T-cell (primary cell): ENCODE measurements at places on chromosomes 3 and 15. TPM values are rescaled to one million over a fixed set of nuclear protein-coding genes. Genes with fewer than 3 reads are reported as not detected.

DNA sequence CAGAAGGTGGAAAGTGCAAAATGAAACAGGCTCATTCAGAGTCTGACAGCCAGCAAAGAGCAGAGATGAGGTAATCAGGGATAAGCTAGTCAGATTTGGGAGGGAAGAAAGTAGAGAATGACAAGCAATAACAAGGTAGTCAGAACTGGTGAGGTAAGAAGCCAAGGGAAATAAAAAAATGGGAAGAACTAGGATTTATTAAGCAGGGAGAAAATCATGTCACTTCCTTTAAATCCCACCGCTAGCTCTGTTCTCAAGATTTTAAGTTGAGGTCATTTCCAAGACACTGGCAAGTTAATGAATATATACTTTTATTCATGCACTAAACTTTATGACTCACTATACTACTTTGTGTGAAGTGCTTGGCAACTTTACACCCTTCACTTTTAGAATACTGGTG, 1106.8 kb downstream of the IGSF11 start:
- H3K27me3 ChIP-seq: no peaks in the 10 kb centered on the region
- no peak for DNase-seq
- H3K36me3 ChIP-seq: no peaks in the 10 kb centered on the region
- H3K4me1 ChIP-seq: no peaks in the 10 kb centered on the region
- no peak overlapping the region for H3K27ac ChIP-seq

GRCh38 chr15:75573648-75574384, 5.3 kb downstream of the PTPN9 start:
- H3K4me1 ChIP-seq: peaks cover 17% of the 10 kb centered on the region
- no peaks in the 10 kb centered on the region for H3K36me3 ChIP-seq

DNA sequence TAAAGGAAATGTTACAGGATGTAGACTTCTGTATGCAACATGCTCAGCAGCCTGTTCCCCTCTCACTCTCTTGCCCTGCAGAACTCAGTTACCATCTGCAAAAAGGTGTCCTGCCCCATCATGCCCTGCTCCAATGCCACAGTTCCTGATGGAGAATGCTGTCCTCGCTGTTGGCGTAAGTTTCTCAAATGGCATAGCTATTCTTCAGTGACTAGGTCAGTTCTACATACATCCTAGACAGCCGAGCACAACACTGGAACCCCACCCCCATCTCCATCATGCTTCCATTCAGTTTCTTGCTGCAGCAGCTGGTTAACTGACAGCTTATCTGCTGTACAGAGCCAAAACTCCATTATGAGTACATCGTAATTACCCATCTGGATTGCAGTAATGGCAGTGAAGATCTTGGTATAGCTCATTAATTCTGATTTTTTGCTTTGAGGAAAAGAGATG, 4.5 kb downstream of the THBS1 start:
- no peak for DNase-seq
- peaks cover 17% of the 10 kb centered on the region for H3K4me1 ChIP-seq
- H3K4me3 ChIP-seq: no peak overlapping the region
- no peaks in the 10 kb centered on the region for H3K27me3 ChIP-seq
- no peak overlapping the region for H3K27ac ChIP-seq

DNA sequence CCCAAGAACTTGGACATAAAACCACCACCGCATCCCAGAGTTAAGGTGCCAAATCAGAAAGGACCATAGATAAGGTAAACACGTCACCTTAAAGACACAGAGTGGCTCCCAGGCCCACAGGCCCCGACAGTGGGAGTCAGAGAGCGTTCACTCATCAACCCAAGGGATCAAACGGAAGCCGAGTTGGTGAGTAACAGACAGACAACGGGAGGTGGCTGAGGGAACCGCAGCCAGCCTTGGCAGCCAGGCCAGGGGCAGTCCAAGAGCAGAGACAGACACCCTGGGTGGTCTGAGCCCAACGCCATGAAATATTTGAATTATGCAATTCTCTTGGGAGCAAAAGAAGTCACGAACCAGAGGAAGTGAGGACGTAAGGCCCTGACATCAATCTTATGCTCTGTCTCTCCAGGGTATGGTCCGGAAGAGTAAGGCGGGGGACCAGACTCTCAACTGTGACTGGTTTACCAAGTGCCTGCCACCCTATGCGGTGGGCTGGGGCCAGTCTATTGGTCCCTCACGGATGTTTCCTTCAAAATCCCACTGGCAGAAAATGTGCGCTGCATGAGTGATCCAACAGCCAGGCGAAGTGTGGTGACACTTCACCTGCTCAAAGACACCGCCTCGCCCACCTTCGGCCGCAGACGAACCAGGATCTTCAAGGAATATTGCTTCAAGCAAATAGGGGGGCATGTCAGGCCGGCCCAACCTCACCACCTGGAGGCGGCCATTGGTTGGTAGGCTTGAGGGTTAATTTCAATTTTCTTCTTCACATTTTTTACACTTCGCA, 34.3 kb downstream of the TMEM44 start:
- H3K27me3 ChIP-seq: no peaks in the 10 kb centered on the region
- no peak for DNase-seq
- H3K36me3 ChIP-seq: no peaks in the 10 kb centered on the region
- H3K4me1 ChIP-seq: no peaks in the 10 kb centered on the region
- no peak overlapping the region for H3K4me3 ChIP-seq

DNA sequence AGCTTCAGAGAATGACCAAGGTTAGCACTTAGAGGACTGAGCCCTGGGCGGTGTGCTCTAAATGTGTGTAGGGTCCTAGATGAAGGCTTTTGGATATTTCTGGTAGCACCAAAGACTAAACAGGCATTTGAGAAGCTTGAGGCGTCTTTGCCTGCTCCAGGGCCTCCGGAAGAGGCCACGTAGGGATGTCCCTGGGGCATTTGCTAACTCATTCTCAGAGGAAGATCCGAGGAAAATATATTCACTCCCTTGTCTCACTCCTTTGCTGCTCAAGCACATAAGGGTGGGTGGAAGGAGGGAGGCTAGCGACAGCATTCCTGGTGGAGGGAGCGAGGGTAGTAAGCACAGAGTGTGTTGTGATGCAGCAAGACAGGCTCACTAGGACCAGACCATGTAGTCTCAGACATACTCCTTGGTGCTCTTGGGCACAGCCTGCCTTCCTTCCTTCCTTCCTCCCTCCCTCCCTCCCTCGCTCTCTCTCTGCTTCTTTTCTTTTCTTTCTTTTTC, 38.5 kb upstream of the XCR1 start:
- H3K27ac ChIP-seq: peak overlapping the region; percentile 62

DNA sequence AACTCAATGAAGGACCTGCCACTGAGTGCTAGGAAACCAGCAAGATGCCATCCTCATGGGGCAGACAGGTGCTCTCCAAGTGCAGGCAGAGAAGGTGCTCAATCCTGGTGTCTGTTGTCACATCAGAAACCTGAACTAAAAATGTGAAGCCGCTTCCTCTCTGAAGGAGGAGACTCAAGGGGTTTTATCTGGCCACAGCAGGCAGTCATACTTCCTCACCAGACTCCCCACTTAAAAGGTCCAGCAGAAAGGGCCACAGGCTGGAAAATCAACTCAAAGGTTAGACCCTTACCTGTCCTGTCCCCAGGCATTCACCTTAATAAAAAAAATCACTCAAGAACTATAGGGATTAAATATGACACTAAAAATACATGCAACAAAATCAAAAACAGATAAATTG, 4.8 kb downstream of the CCDC12 start:
- peaks cover 81% of the 10 kb centered on the region for H3K4me1 ChIP-seq
- peaks cover 2% of the 10 kb centered on the region for H3K36me3 ChIP-seq
- no peaks in the 10 kb centered on the region for H3K27me3 ChIP-seq
- no peak overlapping the region for H3K27ac ChIP-seq
- no peak overlapping the region for H3K4me3 ChIP-seq
- DNase-seq: no peak

- no peaks in the 10 kb centered on the region for H3K27me3 ChIP-seq
- no peak overlapping the region for H3K27ac ChIP-seq
- H3K36me3 ChIP-seq: no peaks in the 10 kb centered on the region
- H3K4me3 ChIP-seq: no peak overlapping the region
- no peak for DNase-seq
- H3K4me1 ChIP-seq: peaks cover 4% of the 10 kb centered on the region
Measured at GRCh38 chr3:183437061-183437460, 8.6 kb upstream of the MCF2L2 start.

DNA sequence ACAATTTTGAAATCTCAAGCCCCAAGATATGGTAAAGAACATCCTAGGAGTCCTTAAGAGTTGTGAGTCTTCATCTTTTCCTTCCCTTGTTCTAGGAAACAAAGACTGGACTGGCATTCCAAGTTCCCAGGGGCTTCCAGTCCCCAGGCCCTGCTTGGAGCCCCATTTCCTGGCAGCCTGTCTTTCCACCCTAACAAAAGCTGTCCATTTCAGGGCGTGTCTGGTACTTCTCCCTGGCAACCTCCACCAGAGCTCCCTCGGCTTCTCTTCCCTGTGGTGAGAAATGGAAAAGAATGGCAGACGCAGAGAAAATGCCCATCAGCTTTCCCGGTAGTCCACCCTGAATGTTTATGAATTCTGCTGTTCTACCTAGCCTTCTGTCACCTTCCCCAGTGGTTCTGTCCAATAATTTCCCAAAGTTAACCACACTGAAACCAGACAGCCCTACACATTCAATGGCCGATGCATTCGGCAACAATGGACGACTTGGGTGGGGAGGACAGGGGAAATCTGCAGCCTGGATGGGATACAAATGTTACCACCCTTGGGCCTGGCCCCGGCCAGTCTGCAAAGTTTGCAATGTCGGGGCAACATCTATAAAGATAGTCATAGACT, 6.8 kb downstream of the RAB6B start:
- H3K36me3 ChIP-seq: no peaks in the 10 kb centered on the region
- no peak overlapping the region for H3K27ac ChIP-seq
- no peak overlapping the region for H3K4me3 ChIP-seq
- no peaks in the 10 kb centered on the region for H3K4me1 ChIP-seq
- peaks cover 32% of the 10 kb centered on the region for H3K27me3 ChIP-seq
- DNase-seq: no peak

DNA sequence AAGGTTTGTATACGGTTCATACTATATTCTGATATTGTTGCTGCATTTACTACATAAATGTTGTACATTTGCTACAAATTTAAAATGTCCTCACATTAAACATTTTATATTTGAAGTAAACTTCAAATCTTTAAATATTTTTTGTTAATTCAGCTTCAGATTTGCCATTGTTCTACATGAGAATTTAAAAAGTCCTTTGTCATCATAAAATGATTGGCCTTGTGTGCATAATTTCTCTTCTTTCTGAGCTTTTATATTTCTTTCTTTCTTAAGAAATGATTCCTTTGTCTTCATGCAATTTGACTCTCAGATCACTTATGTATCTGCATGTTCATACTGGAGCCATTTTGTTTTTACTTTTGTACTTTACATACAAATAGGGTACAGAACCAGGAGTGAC, 28.0 kb downstream of the DNAJC19 start:
- no peaks in the 10 kb centered on the region for H3K4me1 ChIP-seq
- H3K36me3 ChIP-seq: no peaks in the 10 kb centered on the region

DNA sequence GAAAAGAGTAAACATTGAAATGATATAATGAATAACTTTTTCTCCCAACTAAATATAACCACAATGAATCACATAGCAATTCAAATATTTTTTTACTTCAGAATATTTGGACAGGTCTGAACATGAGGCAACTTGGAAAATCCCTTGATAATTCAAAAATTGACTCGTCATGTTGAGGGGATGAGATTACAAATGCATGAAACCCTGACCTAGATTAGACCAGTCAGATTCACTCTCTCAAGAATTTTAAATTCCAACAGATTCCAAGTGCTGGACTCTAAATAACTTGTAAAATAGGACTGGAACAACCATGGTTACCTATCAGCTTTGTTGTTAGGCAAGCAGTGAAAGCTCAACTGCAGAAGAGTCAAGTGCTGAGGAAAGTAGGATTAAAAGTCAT, 317.5 kb downstream of the GBE1 start:
- H3K36me3 ChIP-seq: no peaks in the 10 kb centered on the region
- no peaks in the 10 kb centered on the region for H3K27me3 ChIP-seq
- H3K4me1 ChIP-seq: no peaks in the 10 kb centered on the region
- DNase-seq: no peak
- H3K27ac ChIP-seq: no peak overlapping the region

GRCh38 chr3:190326930-190327329, 4.7 kb upstream of the CLDN1 start:
- DNase-seq: no peak
- H3K4me1 ChIP-seq: peaks cover 12% of the 10 kb centered on the region
- H3K36me3 ChIP-seq: no peaks in the 10 kb centered on the region
- H3K27ac ChIP-seq: no peak overlapping the region
- no peak overlapping the region for H3K4me3 ChIP-seq
- peaks cover 3% of the 10 kb centered on the region for H3K27me3 ChIP-seq

DNA sequence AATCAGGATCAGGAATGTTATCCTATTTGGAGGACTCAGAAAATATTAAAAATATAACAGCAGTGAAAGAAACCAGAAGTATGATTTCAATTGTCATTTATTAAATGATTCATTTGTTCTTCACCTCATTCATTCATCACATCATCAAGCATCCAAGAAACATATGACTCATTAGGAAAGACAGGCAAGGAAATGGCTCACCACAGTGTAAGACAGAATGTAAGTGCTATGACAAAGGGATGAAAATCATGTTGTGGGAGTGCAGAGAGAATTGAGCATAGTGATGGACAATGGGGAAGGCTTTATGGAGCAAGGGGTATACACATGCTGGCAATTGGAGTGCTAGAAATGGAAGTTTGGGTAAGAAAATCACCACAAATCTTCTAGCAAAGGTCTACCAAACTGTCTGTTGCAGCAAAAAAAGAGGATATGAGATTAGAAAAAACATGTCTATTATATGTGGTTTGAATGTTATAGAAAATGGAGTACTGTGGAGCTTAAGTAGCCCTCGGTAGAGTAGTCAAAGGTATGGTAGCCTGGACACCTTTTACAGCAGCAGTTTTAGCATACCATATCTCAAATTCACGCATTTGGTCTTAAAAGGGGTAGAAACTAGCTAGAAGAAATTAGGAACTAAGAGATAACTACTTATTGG, 111.1 kb upstream of the GPR149 start:
- H3K36me3 ChIP-seq: no peaks in the 10 kb centered on the region
- no peaks in the 10 kb centered on the region for H3K4me1 ChIP-seq
- no peak for DNase-seq

GRCh38 chr3:179074656-179075055, 3.0 kb upstream of the ZMAT3 start:
- DNase-seq: no peak
- no peaks in the 10 kb centered on the region for H3K27me3 ChIP-seq
- no peaks in the 10 kb centered on the region for H3K36me3 ChIP-seq
- no peak overlapping the region for H3K4me3 ChIP-seq
- H3K27ac ChIP-seq: no peak overlapping the region

- H3K27ac ChIP-seq: no peak overlapping the region
- no peaks in the 10 kb centered on the region for H3K27me3 ChIP-seq
Measured at GRCh38 chr3:106190296-106190695, 321.5 kb upstream of the CBLB start.

- peaks cover 47% of the 10 kb centered on the region for H3K4me1 ChIP-seq
- H3K36me3 ChIP-seq: no peaks in the 10 kb centered on the region
- H3K4me3 ChIP-seq: peak overlapping the region; percentile 65
- peak overlapping the region; percentile 65 for H3K27ac ChIP-seq
- DNase-seq: no peak
- no peaks in the 10 kb centered on the region for H3K27me3 ChIP-seq
Measured at GRCh38 chr15:74873756-74874424, 725 bp upstream of the SCAMP2 start.

- no peaks in the 10 kb centered on the region for H3K27me3 ChIP-seq
- no peak for DNase-seq
- no peaks in the 10 kb centered on the region for H3K4me1 ChIP-seq
Measured at GRCh38 chr3:126781406-126781805, 77.4 kb downstream of the CHCHD6 start.

The RASGRP1 gene
- total RNA-seq: 148 TPM

The LARP6 gene
- 0.41 TPM for total RNA-seq

The PLA1A gene
- total RNA-seq: not detected

The SLC15A2 gene
- 1.8 TPM for total RNA-seq

The TM4SF1 gene
- not detected for total RNA-seq

The GRK7 gene
- 0.13 TPM for total RNA-seq

The CCDC50 gene
- total RNA-seq: 4.0 TPM

The CIB2 gene
- 2.8 TPM for total RNA-seq

The DNAH12 gene
- 0.23 TPM for total RNA-seq

The PROS1 gene
- total RNA-seq: not detected

The CCDC33 gene
- not detected for total RNA-seq

The PIGBOS1 gene
- total RNA-seq: 10.2 TPM
